Nucleus accumbens (tissue), 56 donors: ENCODE measurements at places on chromosomes 11 and 22.

DNA sequence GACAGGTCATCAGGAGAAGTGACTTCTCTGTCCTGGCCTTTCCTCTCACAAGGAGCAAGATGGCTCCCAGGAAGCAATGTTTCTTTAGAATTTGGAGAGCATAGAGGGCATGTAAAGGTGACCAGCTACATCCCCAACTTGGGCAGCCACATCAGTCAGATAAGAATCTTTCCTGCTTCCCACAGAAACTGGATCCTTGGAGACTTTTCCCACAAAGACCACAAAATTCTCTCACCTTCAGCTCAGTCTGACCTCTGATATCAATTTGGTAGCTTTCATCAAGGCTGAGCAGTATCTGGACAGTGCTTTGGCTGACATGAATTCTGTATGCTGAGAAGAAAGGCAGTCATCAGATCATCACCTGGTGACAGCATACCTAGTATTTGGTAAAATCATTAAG is 23.3 kb upstream of the LRRC32 start:
- DNase-seq: no peak

DNA sequence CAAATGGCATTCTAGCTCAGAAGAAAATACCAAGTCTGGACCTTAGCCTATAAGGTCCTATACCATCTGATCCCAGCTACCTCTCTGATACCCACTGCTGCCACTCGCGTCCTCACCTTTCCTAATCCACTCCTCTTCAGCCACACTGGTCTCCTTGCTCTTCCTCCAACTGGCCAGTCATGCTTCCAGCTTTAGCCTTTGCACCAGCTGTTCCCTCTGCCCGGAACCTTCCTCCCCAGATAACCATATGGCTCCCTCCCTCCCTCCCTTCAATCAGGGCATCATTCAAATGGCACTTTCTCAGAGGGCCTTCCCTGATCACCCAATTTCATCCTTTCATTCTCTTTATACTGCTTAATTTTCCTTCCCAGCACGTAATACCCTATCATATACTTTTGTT is 67.9 kb downstream of the KCNC1 start:
- DNase-seq: no peak

GRCh38 chr11:17012179-17012578 is 2.0 kb downstream of the PLEKHA7 start:
- no peak for DNase-seq

GRCh38 chr11:95760941-95761340 is 28.6 kb downstream of the FAM76B start:
- no peak for DNase-seq

GRCh38 chr11:24253237-24253760 is 243.6 kb upstream of the LUZP2 start:
- no peak for DNase-seq

DNA sequence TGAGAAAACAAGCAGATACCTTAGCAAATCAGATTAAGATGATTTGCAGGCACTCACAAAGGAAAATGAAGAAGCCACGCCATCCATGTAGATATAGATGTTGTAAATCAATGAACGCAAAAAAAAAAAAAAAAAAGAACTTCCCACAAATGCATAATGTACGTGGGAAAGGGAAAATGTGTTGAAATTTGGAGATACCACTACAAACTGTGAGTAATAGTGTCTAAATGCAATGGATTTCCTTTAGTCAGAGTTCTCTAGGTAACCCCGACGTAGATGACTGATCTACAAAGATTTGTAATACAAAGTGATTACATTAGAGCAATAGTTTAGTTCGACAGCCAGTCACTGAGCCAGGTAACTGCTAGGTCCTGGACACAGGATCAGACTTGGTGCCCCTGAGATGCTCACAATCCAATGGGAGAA is 783 bp upstream of the ANKRD54 start:
- DNase-seq: no peak

- no peak for DNase-seq
Measured at GRCh38 chr11:128424271-128424711, 163.1 kb downstream of the ETS1 start.

DNA sequence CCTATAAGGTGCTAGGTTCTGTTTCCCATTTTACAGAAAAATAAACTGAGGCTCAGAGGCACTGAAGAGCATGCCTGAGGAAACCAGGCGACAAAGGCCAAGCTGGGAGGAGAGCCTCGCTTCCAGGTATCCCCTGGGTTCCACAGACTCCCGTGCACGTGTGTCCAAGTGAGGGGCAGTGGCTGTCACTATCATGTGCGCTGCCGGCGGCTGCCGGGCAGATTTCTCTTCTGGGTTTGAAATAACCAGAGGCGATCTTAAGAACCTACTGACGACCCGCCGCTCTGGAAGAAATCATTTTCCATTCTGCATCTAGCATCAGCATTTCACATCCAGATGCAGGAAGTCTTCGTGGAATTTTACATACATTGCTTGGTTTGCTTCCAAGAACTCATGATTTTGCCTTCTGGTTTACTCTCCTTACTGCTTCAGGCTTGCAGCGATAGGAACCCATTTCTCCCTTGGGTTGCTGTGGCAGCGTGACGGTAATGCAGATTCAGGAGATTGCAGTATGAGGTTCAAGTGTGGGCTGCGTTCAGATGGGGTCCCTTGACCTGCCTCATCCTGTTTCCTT is 28.6 kb downstream of the ARHGAP8 start:
- DNase-seq: no peak

DNA sequence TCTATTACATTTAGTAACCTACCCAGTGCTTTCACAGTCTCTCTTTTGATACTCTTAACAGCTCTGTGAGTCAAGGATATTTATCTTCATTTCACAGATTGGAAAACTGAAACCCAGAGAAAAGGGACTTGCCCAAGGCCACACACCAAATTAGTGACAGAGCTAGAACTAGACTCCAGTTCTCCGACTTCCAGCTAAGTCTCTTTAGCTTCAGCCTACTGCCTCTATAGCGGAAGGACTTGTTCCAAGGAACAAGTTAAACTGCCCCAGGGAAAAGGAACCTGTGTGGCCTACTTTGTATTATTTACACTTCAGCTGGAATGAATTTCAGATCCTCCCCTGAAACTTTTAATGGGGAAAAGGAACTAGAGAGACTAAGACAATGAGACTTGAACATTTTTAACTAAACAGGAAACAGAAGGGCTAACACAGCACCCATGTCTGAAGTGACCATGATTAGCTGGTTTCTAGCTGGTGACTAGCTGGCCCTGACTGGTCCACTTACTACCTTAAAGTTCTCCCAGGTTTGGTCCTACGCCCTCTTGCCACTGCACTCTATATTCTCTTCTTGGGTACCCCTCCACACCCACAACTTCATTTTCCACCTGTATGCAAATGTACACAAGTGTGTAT is 1.3 kb downstream of the LRRC51 start:
- no peak for DNase-seq

DNA sequence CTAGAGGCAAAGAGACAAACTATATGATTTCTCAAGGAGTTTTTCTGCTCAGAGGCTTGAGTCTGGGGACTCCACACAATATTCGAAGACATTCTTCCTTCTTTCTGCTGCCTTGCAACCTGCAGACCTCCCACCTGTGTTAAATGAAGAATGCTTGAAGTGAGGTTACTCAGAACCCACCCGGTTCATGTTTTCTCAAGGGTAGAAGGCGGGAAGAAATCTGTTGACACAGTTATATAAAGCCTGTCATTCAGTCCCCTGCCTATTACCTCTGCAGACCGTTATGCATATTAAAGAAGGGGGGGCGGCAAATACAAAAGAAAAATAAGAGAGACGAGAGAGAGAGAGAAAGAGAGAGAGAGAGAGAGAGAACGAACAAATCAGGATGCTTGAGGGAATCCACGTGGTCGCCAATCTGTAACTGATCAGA is 2.2 kb upstream of the KMT2A start:
- DNase-seq: no peak

- peak; percentile 37 for DNase-seq
Measured at GRCh38 chr11:77127235-77127911, 673 bp upstream of the MYO7A start.

GRCh38 chr11:19871531-19871930 is 158.9 kb downstream of the NAV2 start:
- DNase-seq: no peak
